Muscle of back (tissue), 13 donors: ENCODE measurements at places on chromosomes 4 and X. TPM values are rescaled to one million over a fixed set of nuclear protein-coding genes. Genes with fewer than 3 reads are reported as not detected.

DNA sequence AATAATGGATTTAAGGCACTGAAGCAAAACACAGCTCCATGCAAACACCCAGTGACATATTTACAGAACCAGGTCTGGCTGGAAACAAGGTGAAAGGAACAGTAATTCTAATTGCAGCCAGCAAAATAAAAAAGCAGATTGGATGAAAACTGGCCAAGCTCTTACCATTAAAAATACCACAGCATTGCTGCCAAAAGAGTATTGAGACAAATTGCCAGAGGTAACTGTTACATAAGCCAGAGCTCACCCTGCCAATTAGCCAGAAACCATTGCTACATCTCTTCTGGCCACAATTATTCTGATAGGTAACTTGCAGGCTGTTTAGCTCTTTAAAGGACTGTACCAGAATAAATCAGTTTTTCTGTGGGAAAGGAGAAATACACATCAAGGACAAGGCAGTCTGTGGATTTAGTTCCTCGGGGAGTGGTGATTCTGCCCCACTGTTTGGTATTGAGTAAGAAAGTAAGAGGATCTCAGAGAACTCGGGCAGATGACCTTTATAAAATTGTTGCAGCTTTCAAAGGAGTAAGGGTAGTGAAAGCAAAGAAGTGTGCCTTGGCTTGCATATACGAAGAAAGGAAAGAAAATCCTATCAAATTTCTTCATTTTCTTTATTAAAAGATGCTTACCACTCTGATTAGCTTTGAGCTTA lies 369.5 kb downstream of the PPP3CA start:
- no peak for DNase-seq

- no peak for DNase-seq
Measured at GRCh38 chrX:48711929-48712505, 15.5 kb downstream of the SUV39H1 start.

GRCh38 chr4:138199568-138200235 lies 42.4 kb downstream of the SLC7A11 start:
- peak; percentile 23 for DNase-seq

DNA sequence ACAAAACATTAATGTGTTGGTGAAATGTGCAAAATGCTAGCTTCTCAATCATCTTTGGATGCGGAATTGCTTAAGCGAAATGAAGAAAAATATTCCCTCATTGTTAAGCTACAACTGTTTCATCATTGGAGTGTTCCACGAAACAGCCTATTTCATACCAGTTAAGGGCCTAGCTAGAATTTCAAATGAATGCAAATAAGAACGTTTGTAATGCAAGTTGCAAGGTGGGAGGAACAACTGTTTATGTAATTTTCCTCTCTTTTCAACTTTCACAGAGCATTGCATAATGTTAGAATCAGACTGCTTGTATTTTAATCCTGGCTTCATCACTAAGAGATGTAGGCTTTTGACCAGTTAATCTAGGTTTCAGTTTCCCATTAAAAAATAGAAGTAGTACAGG lies 480.1 kb downstream of the IL1RAPL1 start:
- no peak for DNase-seq

Gene PCDH18
- 94.3 TPM for polyA plus RNA-seq

Gene VSIG1
- 0.32 TPM for polyA plus RNA-seq

Gene CORIN
- 1.2 TPM for polyA plus RNA-seq

Gene VCX3A
- polyA plus RNA-seq: 0.21 TPM
